NCI-H1092 treated with DMSO at 0.1 percent for 48 hours (cell line): ENCODE measurements at places on chromosomes 4 and X.
A peak's percentile ranks its signal among the peaks of the same experiment; 100 is the strongest.

DNA sequence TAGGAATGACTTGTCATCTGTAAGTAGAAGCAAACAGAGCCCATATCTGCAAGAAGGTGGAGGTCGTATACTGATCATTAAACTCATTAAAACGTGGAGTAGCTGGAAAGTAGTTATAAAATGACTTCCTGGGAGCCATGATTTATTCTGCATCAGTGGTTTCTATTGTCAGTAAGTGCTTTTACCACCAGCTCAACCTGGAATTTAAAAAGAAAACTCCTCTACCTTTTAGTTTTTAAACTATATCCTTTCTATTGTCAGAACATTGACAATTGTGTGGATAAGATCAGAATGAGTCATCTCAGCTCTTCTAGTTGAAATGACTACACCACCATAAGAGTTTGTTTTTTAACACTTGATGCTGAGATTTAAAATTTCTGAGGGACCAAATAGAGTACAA is 651.2 kb upstream of the GALNT7 start:
- no peak for DNase-seq

DNA sequence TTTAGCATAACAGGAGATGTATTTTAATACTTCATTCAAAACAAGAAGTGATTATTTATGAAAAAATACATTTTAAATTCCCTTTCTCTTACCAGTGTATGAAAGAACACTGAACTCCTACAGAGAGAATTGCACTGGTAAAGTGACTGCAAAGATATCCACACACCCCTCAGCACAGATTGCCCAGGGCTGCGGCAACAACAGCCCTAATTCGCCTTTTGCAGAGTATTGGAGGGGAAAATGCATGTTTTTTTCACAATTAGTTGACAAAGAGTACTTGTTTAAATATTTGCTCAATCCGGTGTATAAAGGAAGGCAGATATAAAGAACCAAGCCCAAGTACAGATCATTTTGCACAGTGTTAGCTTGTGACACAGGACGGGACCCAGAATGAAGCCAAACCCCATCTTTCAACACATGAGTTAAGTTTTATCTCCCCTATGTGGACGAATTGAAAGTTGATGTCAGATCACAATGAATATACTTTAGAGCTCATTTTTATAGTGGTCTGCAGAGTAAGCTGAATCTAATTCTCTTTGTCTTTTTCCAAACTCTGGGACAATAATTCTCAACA is 551.4 kb upstream of the IGFBP7 start:
- DNase-seq: no peak

DNA sequence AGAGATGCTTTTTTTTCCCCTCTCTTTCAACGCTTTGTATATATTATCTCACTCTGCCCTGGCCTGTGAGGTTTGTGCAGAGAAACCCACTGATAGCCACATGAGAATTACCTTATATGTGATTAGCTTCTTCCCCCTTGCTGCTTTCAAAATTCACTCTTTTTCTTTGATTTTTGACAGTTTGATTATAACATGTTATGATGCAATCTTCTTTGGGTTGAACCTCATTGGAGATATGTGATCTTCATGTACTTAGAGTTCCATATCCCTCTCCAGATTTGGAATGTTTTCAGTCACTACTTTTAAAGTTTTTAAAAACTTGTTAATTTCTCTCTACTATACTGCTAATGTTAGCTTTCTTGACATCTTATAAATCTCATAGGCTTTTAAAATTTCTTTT is 479.5 kb upstream of the AGA start:
- no peak for DNase-seq

DNA sequence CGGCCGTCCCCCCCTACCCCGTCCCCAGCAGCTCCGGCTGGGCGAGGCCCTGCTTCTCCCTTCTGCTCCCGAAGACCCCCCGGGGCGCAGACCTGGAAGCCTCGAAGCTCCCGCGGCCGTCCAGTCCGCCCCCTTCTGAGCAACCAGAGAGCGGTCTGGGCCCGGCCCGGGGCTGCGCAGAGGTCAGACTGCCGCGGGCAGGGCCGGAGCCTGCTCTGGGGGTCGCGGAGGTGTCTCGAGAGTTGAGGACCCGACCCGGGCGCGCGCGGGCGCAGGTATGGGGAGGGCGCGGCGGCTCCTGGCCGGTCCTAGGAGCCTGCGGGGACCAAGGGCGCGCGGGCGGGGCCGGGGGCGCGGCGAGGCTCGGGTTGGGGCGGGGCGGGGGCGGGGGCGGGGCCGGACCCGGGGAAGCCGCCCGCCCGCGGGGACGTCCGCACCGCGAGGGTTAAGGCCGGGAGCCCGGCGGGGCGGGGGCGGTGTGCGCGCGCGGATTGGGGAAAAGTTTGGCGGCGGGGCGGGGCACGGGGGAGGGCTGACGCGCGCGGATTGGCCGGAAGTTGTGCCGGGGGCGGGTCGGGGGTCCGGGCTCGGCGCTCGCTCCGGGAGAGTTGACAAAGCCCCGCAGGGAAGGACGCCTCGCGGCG is at the start of gene FGFRL1:
Gene FGFRL1 (plus strand): TSS at position 605 of the 644 bp plus-strand sequence. CDS start 860 bp downstream, outside the sequence.
- DNase-seq: no peak

DNA sequence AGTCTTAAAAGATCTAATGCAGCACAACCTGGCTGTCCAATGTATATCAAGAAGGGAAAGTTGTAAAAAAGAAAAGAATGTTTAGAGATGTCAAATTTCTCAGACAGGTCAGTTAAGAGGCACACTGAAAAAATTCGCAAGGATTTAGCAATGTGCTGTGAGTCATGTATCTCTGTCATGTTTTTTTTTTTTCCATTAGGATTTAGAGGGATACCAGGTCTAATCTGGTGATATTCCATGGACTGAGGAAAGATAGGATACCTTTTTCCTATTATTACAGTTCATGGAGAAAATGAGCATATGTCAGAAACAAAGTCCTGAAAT is 815.4 kb upstream of the PCDH10 start:
- no peak for DNase-seq

GRCh38 chrX:107825698-107826237 is at the start of gene MID2:
Gene MID2 (plus strand): TSS chrX:107825866. CDS start chrX:107826427, 561 bp downstream.
- DNase-seq: peak; percentile 50

- DNase-seq: peak; percentile 26
Observed at GRCh38 chr4:107183155-107183774, 147.2 kb upstream of the DKK2 start.
